ENCODE measurements at places on chromosomes 3 and 15.

- DNase-seq, result no peak
Observed at GRCh38 chr3:23341147-23341838, 138.2 kb downstream of the UBE2E2 start.

GRCh38 chr15:69325456-69325971 lies 26.8 kb downstream of the PAQR5 start:
- no peak for DNase-seq

- no peak for DNase-seq
Observed at GRCh38 chr3:100516232-100516631, 23.8 kb downstream of the TMEM45A start.

DNA sequence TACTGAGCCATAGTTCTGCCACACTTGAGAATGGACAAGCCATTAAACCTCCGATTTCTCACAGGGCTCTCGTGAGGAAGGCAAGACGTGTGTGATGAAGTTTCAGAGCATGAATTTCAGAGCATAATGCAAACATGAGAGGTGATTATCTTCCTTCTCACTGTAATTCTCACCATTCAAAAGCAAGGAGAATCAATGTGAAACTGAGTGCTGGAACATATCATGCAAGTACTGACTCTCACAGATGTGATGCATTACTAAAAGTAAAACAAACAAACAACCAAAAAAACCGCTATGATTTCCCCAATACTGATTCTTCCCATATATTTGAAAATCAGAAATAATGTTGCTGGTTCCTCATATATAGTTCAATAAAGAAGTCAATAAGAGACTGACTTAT lies 23.7 kb downstream of the P3H2 start:
- DNase-seq, result no peak

DNA sequence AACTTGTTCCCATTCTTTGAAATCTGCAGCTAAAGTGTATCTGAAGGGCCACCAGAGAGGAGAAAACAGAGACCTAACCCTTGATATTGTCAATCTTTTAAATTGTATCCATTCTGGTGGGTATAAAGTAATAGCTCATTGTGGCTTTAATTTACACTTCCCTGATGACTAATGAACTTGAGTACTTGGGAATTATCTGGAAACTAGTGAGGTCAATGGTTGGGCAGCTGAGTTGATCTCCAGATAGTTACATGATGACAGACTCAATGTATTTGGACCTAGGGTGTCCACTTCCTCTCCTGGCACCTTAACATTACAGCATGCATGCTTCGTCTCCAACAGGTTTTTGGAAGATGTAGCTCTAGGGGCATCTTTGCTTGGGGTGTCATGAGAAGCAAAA lies 195.2 kb downstream of the PDCD6IP start:
- DNase-seq, result no peak

DNA sequence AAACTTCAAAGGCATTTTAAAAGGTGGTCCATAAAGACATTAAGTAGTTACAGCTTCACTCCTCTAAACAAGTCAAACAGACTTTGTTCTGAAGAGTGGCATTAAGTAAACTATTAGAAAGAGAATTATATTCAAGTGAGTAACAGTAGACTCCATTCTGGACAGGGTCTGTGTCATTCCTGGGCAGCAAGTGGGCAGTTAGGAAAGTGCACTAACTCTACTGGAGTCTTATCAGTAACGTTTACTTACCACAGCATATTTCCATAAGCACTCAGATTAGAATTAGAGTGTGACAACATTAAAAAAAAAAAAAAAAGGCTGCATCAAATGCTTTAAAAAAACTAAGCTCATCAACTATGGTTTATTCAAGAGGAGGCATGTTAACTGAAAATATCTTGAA lies 10.6 kb downstream of the UBR1 start:
- no peak for DNase-seq

DNA sequence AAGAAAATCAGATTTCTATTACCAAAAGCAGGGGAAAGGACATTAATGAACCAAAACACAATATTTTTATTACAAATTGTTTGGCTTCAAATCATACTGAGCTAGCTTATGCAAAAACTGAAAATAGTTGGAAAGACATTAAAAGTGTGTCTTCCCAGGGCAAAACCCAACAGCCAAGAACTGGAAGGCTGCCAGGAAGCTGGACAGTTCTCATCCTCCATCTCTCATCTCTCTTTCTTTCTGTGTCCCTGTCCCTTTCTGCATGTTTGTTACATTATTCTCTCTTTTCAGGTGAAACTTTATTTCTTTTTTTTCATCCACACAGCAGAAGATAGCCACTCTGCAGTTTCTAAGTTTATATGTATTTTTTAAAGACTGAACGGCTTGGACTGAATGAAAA lies 41.1 kb upstream of the SNTN start:
- no peak for DNase-seq

DNA sequence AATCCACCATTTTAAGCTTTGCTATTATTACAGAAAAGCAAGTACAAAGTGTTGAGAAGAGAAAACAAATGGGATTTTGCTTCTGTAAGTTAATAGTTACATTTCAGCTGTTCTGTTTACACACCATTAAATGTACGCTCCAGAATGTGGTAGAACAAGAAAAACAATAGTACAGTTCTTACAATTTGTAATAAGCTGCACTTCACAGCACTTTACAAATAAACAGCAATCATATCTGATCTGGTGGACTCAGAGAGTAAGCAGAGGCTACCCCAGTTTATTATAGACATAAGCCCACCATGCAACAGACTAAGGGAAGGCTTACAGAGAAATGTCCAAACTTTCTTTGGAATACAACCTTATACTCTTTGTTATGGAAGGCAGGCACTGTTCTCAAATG lies 126.4 kb downstream of the OXSM start:
- DNase-seq, result no peak

DNA sequence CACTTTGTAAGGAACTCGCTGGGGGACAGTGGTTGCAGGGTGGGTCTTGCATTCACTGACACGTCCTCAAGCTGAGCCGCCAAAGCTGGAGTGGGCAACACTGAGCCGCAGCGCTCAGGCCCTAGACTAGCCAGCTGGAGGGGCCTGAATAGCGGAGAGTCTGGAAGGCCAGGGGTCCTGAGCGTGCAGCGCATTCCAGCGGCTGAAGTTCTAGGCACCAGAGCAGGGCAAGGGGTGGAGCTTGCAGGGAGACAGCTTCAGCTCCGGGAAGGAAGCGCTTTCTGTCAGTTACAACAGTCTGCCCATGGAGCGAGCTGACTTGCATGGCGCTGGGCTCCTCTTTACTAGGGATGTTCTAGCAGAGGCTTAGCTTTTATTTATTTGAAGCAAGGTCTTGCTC lies 2.7 kb downstream of the MAP6D1 start:
- DNase-seq, result no peak

GRCh38 chr3:192745150-192745549 lies 17.8 kb upstream of the FGF12 start:
- no peak for DNase-seq

GRCh38 chr3:45861043-45861719 lies 19.3 kb upstream of the LZTFL1 start:
- DNase-seq, result no peak

DNA sequence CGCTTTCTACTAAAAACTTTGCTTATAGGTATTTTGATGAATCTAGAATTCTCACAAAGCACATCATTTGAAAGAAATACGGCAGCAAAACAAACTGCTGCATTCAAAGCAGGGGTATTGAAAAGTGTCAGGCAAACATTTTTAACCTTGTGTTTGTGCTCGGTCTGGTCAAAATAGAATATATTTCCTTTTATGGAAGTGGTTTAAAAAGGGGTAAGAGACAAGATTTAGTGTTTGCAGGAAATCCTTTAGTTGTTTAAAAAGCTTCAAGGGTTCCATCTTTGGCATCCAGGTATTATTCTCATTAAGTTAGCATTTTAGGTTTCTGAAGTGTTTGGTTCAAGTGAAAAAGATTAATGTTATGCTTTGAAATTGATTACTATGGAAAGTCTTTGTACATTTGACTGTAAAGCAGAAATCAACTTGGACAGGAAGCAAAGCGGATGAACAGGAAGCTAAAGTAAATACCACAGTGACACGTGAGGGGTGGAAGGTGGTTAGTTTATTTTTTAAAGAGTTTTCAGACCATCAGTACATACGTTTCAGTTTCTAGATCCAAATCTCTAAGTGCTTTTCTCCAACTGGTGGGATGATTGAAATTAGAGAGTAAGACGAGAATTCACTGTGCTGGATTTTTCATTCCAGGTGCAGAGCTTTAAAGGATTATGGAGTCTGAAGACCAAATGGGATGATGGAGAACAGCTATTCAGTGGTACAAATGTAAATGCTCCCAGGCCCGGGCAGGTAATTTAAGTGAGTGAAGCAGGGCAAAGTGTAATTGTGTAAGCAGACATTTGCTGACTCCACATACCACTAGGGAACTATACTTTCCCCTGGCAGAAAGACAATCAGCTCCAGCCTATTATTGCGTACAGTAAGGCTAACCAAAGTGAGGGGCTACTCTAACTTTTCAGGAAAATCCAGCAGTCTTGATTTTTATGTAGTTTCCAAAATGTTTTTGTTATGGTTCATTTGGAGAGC lies 341.8 kb upstream of the TBL1XR1 start:
- DNase-seq, result no peak

DNA sequence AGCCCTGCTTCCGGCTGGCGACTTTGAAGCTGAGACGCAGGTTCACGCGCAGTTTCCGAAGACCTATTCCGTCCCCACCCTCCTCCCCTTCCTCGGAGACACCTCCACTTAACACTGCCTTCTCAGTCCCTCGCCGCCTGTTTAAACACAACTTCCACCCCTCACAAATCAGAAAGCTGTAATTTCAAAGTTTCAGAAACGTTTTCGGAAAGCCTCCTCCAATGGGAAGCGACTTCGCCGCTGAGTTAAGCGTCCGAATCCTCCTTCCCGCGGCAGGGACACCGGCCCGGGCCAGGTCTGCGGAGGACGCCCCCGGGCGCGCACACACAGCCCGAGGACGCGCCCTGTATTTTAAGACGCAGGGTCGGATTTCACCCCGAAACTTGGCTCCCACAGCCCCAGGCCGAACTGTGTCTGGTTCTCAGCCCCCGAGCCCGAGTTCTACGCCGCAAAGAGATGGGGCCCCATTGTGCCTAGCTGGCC lies 559 bp upstream of the LRRN1 start:
- DNase-seq, result no peak

GRCh38 chr3:192706272-192706671 lies 21.1 kb downstream of the FGF12 start:
- DNase-seq, result no peak

DNA sequence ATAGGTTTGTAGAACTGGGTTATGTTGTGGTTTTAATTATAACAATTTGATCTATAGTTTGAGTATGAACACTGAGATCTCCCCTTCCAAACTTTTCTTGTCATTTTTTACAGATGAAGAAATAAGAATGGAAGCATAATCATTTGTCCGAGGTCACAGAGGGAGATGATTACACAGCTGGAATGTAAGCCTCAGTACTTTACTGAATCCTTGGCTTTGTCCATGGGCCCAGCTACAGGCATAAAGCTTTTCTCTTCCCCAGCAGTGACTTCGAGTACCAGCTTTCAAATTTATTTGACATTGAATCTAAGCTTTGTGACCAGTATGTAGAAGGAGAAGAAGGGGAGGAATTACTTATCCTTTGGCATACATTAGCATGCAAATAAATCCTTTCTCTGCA lies 80.9 kb upstream of the DCBLD2 start:
- no peak for DNase-seq

DNA sequence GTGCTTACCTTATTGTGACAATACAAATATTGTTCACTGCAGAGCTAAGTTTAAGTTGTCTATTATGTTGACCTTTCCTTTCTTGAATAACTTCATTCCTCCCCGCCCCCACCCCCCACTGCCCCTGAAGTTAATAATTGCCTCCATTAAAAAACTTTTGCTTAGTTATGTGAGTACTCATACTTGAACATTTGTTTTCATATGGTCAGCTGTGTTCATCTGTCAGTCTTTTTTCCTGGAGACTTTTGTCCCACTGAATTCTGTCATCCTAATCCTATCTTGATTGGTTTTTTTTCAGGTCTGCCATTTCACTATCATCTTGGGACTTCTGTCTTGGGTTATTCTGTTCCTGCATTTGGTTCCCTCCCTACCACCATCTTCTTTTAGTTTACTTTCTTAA lies 8.5 kb downstream of the SLC25A36 start:
- DNase-seq, result no peak

GRCh38 chr3:150411106-150411460 lies 3.0 kb downstream of the TSC22D2 start:
- DNase-seq, result no peak

- DNase-seq, result no peak
Observed at GRCh38 chr3:20743553-20744321, 557.7 kb upstream of the SGO1 start.

DNA sequence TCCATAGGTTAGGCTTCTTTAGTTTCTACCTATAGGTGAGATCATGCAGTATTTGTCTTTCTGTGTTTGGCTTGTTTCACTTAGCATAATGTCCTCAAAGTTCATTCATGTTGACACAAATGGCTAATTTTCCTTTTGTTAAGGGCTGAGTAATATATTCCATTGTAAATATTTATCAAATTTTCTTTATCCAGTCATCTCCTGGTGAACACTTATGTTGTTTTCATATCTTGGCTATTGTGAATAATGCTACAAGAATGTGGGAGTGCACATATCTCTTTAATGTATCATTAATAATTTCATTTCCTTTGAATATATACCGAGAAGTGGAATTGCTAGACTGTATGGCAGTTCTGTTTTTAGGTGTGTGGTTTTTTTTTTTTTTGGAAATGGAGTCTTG lies 250.9 kb upstream of the SEMA6D start:
- DNase-seq, result no peak

DNA sequence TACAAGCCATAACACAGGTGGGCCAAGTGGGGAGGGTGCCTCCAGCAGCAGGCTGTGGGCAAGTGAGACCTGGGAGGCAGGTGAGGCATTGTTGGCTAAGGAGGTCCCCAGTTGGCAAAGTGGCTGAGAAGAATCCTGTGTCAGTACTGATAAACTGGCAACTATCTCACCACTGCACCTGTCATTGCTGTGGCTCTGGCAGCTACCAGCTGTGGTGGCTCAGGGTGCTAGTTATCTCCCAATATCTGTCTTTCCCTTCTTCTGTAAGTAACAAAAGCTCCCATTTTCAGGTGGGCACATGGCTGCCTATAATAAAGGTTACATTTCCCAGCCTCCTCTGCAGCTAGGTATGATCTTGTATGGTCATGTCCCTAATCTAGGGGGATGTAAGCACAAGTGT lies 80.6 kb upstream of the RNF7 start:
- no peak for DNase-seq

GRCh38 chr3:40649346-40649745 lies 124.6 kb downstream of the ZNF621 start:
- no peak for DNase-seq

- no peak for DNase-seq
Observed at GRCh38 chr15:70308735-70309434, 211.2 kb upstream of the TLE3 start.

DNA sequence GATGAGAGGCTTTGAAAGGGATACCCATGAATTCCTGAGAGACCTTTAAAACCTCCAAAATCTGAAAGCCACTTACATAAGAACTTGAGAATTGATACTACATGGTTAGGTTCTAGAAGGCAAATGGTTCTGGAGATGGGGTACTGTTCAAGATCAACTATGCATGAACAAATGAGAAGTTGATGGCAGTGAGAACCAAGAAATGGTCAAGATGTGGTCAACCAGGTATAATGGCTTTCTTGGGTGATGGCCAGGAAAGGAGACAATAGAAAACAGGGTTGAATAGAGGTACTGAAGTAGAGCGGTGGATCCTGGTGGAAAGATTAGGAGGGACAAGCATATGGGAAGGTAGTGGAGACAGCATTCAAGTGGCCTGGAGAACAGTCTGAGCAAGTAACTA lies 200.4 kb downstream of the RBMS3 start:
- no peak for DNase-seq

GRCh38 chr15:32709295-32710033 lies 8.3 kb upstream of the GREM1 start:
- no peak for DNase-seq

All from T follicular helper cell (primary cell).